ENCODE measurements at places on chromosomes 16 and 17.

GRCh38 chr16:58399718-58400633 lies 7.7 kb downstream of the GINS3 start:
- DNase-seq: no peak

GRCh38 chr16:55971447-55971846 lies 96.3 kb upstream of the CES5A start:
- no peak for DNase-seq

GRCh38 chr16:55039931-55040330 lies 109.3 kb downstream of the IRX5 start:
- DNase-seq: no peak

- DNase-seq: no peak
These were observed 318.9 kb downstream of the SNX29 start for GRCh38 chr16:12295395-12295794.

- no peak for DNase-seq
These were observed 373.2 kb downstream of the NPIPA8 start for GRCh38 chr16:17963185-17963836.

DNA sequence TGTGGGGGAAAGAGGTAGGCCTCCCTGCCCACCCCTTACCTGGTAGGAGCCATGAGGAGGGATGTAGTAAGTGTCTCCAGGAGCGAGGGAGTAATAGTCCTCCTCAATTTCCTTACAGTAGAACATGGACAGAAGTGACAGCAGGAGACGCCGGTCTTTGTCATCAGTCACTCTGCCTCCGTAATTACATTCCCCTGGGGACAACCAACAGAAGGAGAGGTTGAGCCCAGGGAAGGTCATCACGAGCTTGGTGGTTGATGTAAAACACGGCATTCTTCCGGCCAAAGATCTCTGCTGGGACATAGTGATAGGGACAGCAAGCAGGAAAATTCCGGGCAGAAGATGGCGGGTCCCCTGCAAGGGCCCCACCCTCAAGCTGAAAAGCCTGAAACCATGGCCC lies 47.9 kb downstream of the LYRM1 start:
- DNase-seq: no peak

- no peak for DNase-seq
These were observed 58.2 kb downstream of the PECAM1 start for GRCh38 chr17:64332502-64332901.

DNA sequence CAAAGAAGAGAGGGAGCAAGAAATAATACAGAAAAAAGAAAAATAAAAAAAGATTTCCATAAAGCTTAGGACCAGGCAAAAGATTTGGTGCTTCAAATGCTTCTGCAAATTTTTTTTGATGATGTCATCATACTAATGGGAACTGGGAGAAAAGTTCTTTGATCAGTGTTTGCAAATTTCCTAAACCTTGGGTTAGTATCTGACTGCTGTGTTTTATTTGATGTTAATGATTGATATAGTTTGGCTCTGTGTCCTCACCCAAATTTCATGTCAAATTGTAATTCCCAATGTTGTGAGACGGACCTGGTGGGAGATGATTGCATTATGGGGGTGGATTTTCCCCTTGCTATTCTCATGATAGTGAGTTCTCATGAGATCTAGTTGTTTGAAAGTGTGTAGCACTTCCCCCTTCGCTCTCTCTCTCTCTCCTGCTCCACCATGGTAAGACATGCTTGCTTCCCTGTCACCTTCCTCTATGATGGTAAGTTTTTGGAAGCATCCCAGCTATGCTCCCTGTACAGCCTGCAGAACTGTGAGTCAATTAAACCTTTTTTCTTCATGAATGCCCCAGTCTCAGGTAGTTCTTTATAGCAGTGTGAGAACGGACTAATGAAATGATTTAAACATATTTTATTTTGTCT lies 72.6 kb downstream of the TMEM100 start:
- DNase-seq: no peak

DNA sequence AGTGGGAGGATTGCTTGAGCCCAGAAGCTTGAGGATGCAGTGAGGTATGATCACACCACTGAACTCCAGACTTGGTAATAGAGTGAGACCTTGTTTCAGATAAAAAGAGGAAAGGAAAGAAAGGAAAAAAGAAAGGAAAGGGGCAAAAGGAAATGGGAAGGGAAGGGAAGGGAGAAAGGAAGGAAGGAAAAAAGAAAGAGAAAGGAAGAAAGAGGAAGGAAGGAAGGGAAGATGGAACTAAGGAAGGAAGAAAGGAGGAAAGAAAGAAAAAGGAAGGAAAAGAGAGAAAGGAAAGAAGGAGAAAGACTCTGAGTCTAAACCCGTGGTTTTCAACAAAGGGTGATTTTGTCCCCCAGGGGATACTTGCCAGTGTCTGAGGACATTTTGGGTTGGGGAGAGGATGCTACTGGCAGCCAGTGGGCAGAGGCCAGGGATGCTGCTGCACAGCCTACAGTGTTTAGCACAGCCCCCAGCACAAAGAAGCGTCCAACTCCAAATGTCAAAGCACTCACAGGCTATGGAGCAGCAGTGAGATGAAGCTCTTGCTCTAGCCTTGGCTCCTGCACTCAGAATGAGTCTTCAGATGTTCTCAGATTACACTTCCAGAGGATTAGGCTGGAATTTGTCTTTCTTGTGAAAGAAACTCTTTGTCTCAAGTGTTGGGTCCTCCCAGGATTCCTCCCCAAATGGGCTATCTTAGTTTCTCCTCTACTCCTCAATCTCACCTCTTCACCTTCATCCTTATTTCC lies 64.2 kb downstream of the BMERB1 start:
- DNase-seq: no peak

DNA sequence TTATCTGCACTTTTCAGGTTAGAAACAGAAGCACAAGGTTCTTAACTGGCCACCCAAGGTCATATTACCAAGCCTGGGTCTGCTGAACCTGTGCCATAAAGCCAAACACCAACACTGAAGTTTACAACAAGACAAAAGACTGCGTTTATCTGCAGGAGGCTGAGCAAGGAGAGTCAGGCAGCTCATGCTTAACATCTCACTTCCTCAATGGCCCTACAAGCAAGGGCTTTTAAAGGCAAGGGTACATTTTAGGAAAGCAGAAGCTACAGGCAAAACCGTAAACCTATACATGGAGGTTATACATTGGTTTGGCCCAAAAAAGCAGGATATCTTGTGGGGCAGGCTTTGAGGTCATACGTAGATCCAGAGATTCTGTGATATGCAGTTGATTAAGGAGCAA lies 91.2 kb downstream of the GNAO1 start:
- DNase-seq: no peak

DNA sequence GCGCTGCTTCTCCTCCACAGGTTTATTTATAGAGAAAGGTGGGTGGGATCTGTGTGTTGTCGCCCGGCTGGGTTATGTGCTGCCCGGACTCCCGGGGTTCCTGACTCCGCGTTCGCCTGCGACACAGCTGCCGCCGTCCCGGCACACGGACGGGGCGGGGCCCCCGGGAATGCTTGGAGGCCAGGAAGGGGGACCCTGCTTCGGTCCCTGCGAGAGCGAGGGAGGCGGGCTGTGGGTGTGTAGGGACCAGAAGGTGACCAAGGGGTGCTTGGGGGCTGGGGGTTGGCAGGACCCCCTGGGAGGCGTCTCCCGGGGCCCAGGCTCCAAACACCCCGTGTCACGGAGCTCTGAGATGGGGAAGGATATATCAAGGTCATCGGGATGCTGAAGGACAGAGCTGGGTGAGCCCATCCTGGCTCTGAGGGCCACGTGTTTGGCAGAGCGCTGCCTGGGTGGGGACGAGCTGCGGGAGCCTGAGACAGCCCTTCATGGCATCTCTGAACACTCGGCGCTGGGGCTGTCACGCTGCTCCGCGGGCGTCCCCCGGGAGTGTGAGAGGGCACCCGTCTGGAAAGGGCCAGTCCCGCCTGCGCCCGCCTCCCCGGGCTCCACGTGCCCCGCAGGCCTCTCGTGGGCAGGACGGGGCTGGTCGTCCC lies 4.2 kb downstream of the CACNA1H start:
- no peak for DNase-seq

- DNase-seq: peak; percentile 49
These were observed 22.3 kb upstream of the ZNHIT3 start for GRCh38 chr17:36463916-36464764.

Measured in activated CD4-positive, CD25-positive, alpha-beta regulatory T cell treated with anti-CD3 and anti-CD28 coated beads, Interleukin-2, amount 50 U/mL, for 72 hours (primary cell).